NCI-H1694 (cell line): ENCODE measurements at places on chromosomes 4 and X.

GRCh38 chr4:185938654-185939053 lies 126.7 kb upstream of the SORBS2 start:
- no peak for DNase-seq

DNA sequence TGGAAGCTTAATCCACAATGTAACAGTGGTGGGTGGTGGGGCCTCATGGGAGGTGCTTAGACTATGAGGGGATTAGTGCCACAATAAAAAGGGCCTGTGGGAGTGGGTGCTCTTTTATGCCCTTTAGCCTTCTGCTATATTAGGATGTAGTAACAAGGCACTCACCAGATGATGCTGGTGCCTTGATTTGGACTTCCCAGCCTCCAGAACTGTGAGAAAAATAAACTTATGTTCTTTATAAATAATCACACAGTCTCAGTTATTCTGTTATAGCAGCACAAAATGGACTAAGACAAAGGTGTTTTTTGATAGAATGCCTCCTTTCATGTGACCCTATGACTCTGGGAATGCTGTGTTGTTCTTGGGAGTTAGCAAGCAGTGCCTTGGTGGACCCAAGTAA lies 89.8 kb downstream of the STIM2 start:
- DNase-seq: no peak

DNA sequence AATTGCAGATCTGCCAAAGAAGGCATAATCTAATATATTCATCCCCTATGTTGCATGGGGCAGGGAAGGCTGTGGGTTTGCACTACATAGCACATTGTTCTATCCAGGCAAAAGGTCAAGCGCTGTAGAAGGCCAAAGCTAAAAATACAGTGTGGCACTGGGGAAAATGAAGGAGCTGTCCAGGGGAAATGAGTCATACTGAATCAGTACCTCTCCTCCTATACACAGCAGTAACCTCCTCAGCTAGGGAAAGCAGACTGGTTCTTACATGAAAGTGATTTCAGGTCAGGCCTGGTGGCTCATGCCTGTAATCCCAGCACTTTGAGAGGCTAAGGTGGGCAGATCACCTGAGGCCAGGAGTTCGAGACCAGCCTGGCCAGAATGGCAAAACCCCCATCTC lies 31.0 kb upstream of the SLC25A4 start:
- no peak for DNase-seq

GRCh38 chr4:1010395-1011021 lies 918 bp upstream of the FGFRL1 start:
- no peak for DNase-seq

- no peak for DNase-seq
Observed at GRCh38 chr4:184816962-184817361, 8.8 kb downstream of the ACSL1 start.

GRCh38 chrX:133836561-133836960 lies 148.8 kb downstream of the GPC3 start:
- DNase-seq: no peak

GRCh38 chr4:123366144-123366748 lies 30.3 kb upstream of the SPRY1 start:
- DNase-seq: no peak

DNA sequence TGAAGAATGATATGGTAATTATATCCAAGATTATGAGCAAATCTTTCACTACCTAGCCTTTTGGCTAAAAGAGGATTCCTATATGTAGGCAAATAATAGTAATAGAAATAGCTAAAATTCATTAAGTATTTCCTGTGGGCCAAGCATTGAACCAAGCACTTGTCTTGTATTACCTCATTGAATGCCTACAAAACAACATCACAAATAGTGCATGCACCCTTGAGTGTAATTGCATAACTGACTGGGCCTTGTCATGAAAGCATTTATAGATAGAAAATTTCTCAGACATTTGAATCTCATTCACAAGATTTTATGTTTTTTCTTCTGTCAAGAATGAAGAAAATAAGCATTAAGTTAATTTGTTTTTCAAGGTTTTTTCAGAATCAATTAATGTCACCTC lies 3.9 kb upstream of the HPGDS start:
- DNase-seq: no peak

GRCh38 chr4:183205709-183206108 lies 106.7 kb downstream of the WWC2 start:
- DNase-seq: no peak

GRCh38 chr4:43048570-43048969 lies 156.1 kb downstream of the GRXCR1 start:
- DNase-seq: no peak

GRCh38 chr4:38654273-38654672 lies 9.7 kb upstream of the KLF3 start:
- no peak for DNase-seq

GRCh38 chr4:106986486-106986885 lies 49.6 kb downstream of the DKK2 start:
- no peak for DNase-seq

DNA sequence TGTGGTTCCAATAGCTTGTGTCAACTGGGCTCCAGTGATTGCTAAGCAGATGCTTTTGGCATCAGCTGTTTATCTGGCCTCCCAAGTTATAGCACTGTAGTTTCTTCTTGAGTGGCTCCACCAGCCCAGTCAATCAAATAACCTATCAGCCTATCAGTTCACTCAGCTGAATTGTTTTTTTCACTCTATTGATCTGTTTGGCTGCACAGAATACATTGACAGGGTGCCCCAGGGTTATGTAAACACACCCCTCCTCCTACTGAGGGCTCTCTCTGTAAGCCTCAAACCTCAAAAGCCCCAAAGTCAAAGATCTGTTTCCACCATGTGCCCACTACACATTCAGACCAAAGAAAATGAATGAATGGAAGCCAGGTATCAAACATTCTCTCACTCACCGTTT lies 214.0 kb downstream of the HS6ST2 start:
- DNase-seq: no peak
